ENCODE measurements at places on chromosomes 11 and 22. TPM values are rescaled to one million over a fixed set of nuclear protein-coding genes. Genes with fewer than 3 reads are reported as not detected.
A peak's percentile ranks its signal among the peaks of the same experiment; 100 is the strongest.

The VPREB1 gene
- not detected for total RNA-seq

The MPPED2 gene
- 0.26 TPM for total RNA-seq

DNA sequence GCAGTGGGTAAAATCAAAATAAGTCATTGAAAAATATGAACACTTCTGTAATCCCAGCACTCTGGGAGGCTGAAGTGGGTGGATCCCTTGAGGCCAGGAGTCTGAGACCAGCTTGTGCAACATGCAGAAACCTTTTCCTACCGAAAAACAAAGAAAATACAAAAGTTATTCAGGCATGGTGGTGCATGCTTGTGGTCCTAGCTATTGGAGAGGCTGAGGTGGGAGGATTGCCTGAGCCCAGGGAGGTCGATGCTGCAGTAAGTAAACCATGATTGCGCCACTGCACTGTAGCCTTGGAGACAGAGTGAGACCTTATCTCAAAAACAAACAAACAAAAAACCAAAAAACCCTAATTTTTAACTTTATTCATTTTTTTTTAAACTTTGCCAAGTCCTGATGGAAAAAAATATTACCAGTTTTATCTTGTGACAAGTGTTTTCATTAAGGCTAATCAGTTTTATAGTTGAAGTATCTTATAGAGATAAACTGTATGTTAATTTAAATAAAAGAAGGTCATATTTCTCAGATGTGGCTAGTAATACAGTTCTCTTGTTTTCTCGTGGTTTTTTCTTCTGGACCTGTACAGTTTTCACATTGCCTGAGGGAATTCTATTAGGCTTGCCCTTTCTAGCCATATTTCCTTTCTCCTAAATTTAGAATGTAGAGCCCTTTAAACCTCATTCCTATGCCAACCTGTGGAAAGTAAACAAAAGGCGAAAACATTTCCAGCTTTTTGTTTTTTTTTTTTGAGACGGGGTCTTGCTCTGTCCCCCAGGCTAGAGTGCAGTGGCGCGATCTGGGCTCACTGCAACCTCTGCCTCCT lies 9.4 kb downstream of the HIPK3 start:
- no peaks in the 10 kb centered on the region for H3K27me3 ChIP-seq
- peaks cover 89% of the 10 kb centered on the region for H3K4me1 ChIP-seq
- peak overlapping the region; percentile 39 for H3K27ac ChIP-seq
- DNase-seq = peak; percentile 53
- no peaks in the 10 kb centered on the region for H3K36me3 ChIP-seq

GRCh38 chr22:23415490-23415851 lies 164.6 kb downstream of the IGLL1 start:
- H3K4me3 ChIP-seq = no peak overlapping the region
- DNase-seq = no peak
- H3K4me1 ChIP-seq = no peaks in the 10 kb centered on the region
- H3K27me3 ChIP-seq = no peaks in the 10 kb centered on the region
- no peaks in the 10 kb centered on the region for H3K36me3 ChIP-seq

GRCh38 chr22:43152357-43153071 lies 1.2 kb downstream of the TSPO start:
- peak; percentile 94 for DNase-seq
- H3K36me3 ChIP-seq = peaks cover 18% of the 10 kb centered on the region
- H3K27ac ChIP-seq = peak overlapping the region; percentile 77
- no peaks in the 10 kb centered on the region for H3K27me3 ChIP-seq
- H3K4me1 ChIP-seq = peaks cover 85% of the 10 kb centered on the region

Measured in left lung (tissue), 14 donors.